ENCODE measurements at places on chromosomes 16 and 17. TPM values are rescaled to one million over a fixed set of nuclear protein-coding genes. Genes with fewer than 3 reads are reported as not detected.

TBC1D3B gene
- 0.66 TPM for total RNA-seq

- no peak overlapping the region for H3K4me3 ChIP-seq
- no peaks in the 10 kb centered on the region for H3K36me3 ChIP-seq
- H3K4me1 ChIP-seq, result peaks cover 9% of the 10 kb centered on the region
- DNase-seq, result no peak
Measured at GRCh38 chr16:392450-393030, 4.5 kb upstream of the NME4 start.

IGF2BP1 gene
- total RNA-seq, result 8.7 TPM

- no peak overlapping the region for H3K4me3 ChIP-seq
- no peaks in the 10 kb centered on the region for H3K27me3 ChIP-seq
- peaks cover 21% of the 10 kb centered on the region for H3K36me3 ChIP-seq
- no peak overlapping the region for H3K27ac ChIP-seq
Measured at GRCh38 chr17:42424991-42425610, 2.0 kb upstream of the CAVIN1 start.

- peaks cover 29% of the 10 kb centered on the region for H3K4me1 ChIP-seq
- peaks cover 69% of the 10 kb centered on the region for H3K27me3 ChIP-seq
- H3K36me3 ChIP-seq, result no peaks in the 10 kb centered on the region
- DNase-seq, result no peak
- no peak overlapping the region for H3K4me3 ChIP-seq
- no peak overlapping the region for H3K27ac ChIP-seq
Measured at GRCh38 chr17:80481284-80482057, 5.1 kb upstream of the NPTX1 start.

ZP2 gene
- not detected for total RNA-seq

DNA sequence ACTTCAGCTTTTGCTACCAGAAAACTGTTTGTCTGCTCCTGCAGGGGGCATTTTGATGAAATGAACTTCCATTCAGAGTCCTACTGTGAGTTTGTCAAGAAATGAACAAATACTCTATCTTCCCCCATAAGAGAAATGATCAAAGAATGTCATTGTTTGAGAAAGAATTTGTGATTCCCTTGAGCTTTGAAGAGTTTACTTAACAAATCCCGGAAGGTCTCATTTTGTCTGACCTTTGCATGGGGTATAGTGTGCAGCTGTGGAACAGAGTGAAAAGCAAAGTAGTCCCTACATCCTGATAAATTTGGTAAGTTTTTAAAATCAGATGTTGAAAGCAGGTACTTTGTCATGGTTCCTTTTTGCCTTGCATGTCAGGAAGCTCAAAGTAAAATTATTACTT is 178.0 kb downstream of the ABCC12 start:
- H3K4me3 ChIP-seq, result no peak overlapping the region
- H3K36me3 ChIP-seq, result no peaks in the 10 kb centered on the region
- H3K4me1 ChIP-seq, result no peaks in the 10 kb centered on the region

GCGR gene
- total RNA-seq, result not detected

- no peaks in the 10 kb centered on the region for H3K36me3 ChIP-seq
- peaks cover 53% of the 10 kb centered on the region for H3K27me3 ChIP-seq
- H3K4me1 ChIP-seq, result peaks cover 37% of the 10 kb centered on the region
- no peak overlapping the region for H3K27ac ChIP-seq
- no peak overlapping the region for H3K4me3 ChIP-seq
Measured at GRCh38 chr17:79811868-79812352, 15.0 kb upstream of the CBX8 start.

AGRP gene
- not detected for total RNA-seq

GNAO1 gene
- total RNA-seq, result 5.1 TPM

- no peak overlapping the region for H3K4me3 ChIP-seq
- no peaks in the 10 kb centered on the region for H3K36me3 ChIP-seq
- no peaks in the 10 kb centered on the region for H3K4me1 ChIP-seq
Measured at GRCh38 chr17:5976251-5976650, 93.9 kb upstream of the WSCD1 start.

CORO6 gene
- 4.2 TPM for total RNA-seq

DNA sequence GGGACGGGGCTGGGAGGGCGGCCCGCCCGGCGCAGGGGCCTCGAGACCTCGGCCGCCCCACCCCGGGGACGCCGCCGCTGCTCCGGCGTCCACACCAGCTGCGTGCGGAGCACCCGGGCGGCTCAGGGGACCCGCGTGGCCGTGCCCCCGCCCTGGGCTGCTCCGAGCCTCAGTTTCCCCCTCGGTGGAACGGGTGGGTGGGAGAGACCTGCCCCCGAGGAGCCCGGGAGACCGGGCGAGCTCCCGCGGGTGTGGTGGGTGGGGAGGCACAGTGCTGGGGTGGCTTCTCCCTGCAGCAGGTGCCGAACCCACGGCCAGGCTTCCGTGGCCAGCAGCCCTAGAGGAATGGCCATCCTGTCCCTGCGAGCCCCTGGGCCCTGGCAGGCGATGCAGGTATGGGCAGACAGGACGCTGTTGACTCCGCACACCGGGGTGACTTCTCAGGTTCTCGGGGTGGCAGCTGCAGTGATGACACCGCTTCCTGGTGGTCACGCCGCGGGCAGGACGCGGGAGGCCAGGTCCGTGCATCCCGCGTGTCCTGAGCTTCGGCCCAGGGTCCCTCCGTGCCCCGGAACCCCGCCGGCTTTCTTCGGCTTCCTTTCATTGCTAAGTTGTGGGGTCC is 677 bp downstream of the DEF8 start:
- peaks cover 17% of the 10 kb centered on the region for H3K4me1 ChIP-seq
- H3K36me3 ChIP-seq, result peaks cover 3% of the 10 kb centered on the region
- H3K27me3 ChIP-seq, result peaks cover 5% of the 10 kb centered on the region
- DNase-seq, result no peak
- H3K4me3 ChIP-seq, result peak overlapping the region; percentile 49

PER1 gene
- 8.3 TPM for total RNA-seq

ABCA8 gene
- total RNA-seq, result 4.1 TPM

JUP gene
- total RNA-seq, result 2.2 TPM

DNA sequence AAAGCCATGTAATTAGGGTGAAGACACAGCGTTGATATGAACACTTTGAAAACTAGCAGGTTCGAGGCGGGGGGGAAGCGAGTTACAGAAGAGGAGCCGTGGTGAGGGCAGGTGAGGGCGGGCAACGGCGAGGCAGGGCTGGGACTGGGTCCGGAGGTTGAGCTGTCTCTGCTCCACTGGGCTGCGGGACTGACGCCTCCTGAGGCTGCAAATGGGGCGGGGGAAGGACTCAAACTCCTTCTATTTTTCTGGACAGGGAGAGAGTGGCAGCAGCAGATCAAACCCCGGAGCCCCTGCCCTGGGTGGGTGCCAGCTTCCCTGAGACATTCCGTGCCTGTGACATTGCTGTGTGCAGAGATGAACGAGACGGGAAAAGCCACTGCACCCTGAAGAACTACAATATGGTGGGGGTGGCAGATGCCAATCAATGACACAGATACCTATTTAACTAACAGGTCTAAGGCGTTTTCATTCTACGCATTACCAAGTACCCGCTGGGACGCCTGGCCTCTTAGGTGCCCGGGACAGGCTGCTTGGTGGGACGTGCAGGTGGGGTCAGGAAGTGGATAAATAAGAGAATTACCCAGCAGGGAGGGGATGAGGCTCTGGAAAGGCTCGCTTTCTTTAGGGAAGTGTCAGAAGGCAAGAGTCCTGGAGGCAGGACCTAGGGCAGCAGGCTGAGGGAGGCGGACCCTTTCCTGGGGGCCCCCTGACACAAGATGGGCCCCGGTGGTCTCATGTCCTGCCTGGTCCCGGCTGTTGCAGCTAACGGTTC is 30.4 kb downstream of the RPH3AL start:
- H3K4me1 ChIP-seq, result no peaks in the 10 kb centered on the region
- H3K36me3 ChIP-seq, result no peaks in the 10 kb centered on the region
- no peak overlapping the region for H3K27ac ChIP-seq
- no peaks in the 10 kb centered on the region for H3K27me3 ChIP-seq

CCL23 gene
- total RNA-seq, result not detected

DNA sequence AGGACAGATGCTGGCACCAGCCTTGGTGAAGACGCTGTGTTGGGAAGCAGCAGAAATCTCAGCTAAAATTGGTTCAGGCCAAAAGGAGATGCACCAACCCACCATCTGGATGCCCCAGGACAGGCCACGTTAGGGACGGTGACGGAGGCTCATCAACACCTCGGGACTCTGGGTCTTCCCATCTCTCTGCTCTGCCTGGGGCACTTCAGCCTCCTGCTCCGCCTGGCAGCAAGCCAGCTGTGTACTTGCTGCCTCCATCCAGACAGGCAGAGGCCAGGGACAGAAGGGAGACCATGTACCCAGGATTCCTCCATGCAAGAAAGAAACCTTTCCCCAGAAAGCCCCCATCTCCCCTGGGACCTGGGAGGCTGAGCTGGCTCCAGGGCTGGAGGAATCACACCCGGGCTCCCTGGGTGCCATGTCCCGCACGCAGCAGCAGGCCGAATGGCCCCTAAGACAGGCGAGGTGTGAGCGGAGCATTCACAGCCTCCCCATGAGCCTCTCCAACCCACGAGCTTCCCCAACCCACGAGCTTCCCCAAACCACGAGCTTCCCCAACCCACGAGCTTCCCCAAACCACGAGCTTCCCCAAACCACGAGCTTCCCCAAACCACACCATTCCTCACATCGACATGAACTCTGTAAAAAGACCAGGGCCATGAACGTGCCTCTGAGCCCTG is 274.5 kb downstream of the C16orf95 start:
- H3K4me3 ChIP-seq, result no peak overlapping the region
- no peak overlapping the region for H3K27ac ChIP-seq
- no peak for DNase-seq

- H3K4me3 ChIP-seq, result no peak overlapping the region
- H3K27me3 ChIP-seq, result 0 out of 2 replicates have a peak, but pooled peaks cover 3% of the 10 kb centered on the region
- no peak overlapping the region for H3K27ac ChIP-seq
- no peaks in the 10 kb centered on the region for H3K36me3 ChIP-seq
Measured at GRCh38 chr17:47994724-47995123, 23.8 kb downstream of the CDK5RAP3 start.

PLK1 gene
- 72.9 TPM for total RNA-seq

- no peaks in the 10 kb centered on the region for H3K27me3 ChIP-seq
- H3K27ac ChIP-seq, result no peak overlapping the region
- H3K4me3 ChIP-seq, result no peak overlapping the region
- no peak for DNase-seq
- H3K36me3 ChIP-seq, result peaks cover 10% of the 10 kb centered on the region
Measured at GRCh38 chr17:62648251-62648955, 20.9 kb downstream of the MRC2 start.

GRCh38 chr16:55325080-55325447 is 1.1 kb downstream of the IRX6 start:
- H3K27me3 ChIP-seq, result peaks cover 26% of the 10 kb centered on the region
- no peaks in the 10 kb centered on the region for H3K36me3 ChIP-seq
- no peak overlapping the region for H3K27ac ChIP-seq
- H3K4me1 ChIP-seq, result no peaks in the 10 kb centered on the region

DNA sequence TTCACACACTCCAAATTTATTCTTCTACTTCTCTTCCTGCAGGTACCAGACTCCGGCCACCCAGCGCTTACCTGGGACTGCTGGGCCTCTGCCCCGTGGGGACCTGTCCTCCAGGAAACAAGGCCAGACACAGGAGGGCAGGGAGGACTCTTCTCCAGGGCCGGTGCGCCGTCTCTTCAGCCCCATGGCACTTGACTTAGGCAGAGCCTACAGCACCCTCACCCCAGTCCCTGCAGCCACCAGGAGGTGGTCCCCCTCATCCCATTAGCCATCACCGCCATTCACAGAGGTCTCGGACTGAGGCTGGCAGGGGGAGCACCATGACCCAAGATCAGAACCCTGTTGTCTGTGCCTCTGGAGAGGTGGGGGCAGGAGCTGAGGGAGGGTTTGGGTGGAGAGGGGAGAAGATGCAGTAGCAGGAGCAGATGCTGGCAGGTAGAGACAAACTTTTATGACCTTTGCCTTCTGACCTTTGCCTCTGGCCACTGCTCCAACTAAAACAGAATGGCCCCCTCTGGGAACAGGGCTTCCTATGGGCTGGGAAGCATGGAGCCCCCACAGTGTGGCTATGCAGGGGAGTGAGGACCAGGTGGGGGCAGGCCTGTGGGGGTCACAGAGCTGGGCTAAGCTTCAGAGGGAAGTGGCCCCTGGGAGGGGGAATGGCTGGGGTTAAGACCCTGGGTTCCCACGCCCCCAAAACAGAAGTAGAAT is 1.7 kb upstream of the GCGR start:
- H3K4me3 ChIP-seq, result no peak overlapping the region
- no peaks in the 10 kb centered on the region for H3K36me3 ChIP-seq
- H3K27me3 ChIP-seq, result peaks cover 77% of the 10 kb centered on the region
- H3K27ac ChIP-seq, result no peak overlapping the region

GRCh38 chr17:41420134-41420533 is 4.3 kb downstream of the KRT37 start:
- peaks cover 28% of the 10 kb centered on the region for H3K4me1 ChIP-seq
- no peak overlapping the region for H3K4me3 ChIP-seq
- no peaks in the 10 kb centered on the region for H3K27me3 ChIP-seq
- H3K27ac ChIP-seq, result no peak overlapping the region

DNA sequence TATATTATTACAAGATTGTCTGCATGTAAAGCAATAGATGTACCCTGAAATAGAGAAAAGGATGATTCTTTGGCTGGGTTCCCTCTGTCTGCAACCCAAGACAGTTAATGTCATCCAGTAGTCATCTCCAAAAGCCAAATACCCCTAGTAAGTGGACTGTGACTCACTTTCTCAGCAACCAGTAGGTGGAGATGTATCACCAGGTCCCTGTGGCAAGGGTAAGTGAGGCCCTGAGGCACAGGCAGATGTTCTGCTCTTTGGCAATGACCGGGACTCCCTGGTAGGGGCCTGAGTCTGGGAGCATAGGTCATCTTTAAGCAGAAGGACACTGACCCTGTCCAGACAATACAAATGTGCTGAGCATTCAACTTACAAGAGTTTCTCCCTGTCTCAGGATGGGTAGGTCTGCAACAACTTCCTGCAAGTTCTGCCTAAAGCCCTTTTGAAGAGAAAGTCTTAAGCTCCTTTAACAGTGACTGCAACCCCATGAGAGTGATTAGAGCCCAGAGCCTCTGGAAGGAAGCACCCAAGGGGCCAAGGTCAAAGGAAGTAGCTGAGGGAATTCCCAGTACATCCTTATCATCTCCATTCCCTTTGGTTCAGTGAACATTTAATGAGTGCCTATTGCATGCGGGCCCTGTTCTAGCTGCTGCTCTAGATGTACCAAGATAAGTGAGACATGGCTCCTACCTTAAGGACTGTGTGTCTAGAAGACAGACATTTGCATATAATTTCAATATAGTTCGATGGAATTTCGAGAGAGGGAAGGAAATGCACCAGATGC is 31.9 kb downstream of the PMP22 start:
- H3K27me3 ChIP-seq, result no peaks in the 10 kb centered on the region
- H3K4me3 ChIP-seq, result no peak overlapping the region
- peak; percentile 12 for DNase-seq
- peaks cover 97% of the 10 kb centered on the region for H3K36me3 ChIP-seq

All from SJSA1 (cell line).